ENCODE measurements at places on chromosomes 12 and 14. TPM values are rescaled to one million over a fixed set of nuclear protein-coding genes. Genes with fewer than 3 reads are reported as not detected.

BDKRB2 gene
- 7.8 TPM for total RNA-seq

LRRC10 gene
- total RNA-seq = not detected

TMTC1 gene
- total RNA-seq = 52.1 TPM

INSM2 gene
- not detected for total RNA-seq

SLCO1B1 gene
- total RNA-seq = not detected

COQ5 gene
- 51.4 TPM for total RNA-seq

KRT73 gene
- total RNA-seq = not detected

NOXRED1 gene
- total RNA-seq = 0.58 TPM

TAS2R20 gene
- 9.4 TPM for total RNA-seq

LBHD2 gene
- total RNA-seq = not detected

SLC39A9 gene
- total RNA-seq = 93.4 TPM

TBC1D30 gene
- total RNA-seq = 9.5 TPM

SYNDIG1L gene
- 0.06 TPM for total RNA-seq

DIO2 gene
- total RNA-seq = 4.4 TPM

SERPINA10 gene
- total RNA-seq = 0.06 TPM

All from metanephros (tissue), 2 donors.